ENCODE measurements at places on chromosomes 6 and 20.

- DNase-seq, result peak; percentile 84
These were observed 159.9 kb downstream of the OR2B2 start for GRCh38 chr6:27752038-27752885.

GRCh38 chr6:13447949-13448724 is 39.3 kb downstream of the GFOD1 start:
- no peak for DNase-seq

GRCh38 chr6:133555685-133556084 is 314.5 kb downstream of the EYA4 start:
- peak; percentile 49 for DNase-seq

- no peak for DNase-seq
These were observed 7.0 kb downstream of the UQCC1 start for GRCh38 chr20:35404614-35405259.

DNA sequence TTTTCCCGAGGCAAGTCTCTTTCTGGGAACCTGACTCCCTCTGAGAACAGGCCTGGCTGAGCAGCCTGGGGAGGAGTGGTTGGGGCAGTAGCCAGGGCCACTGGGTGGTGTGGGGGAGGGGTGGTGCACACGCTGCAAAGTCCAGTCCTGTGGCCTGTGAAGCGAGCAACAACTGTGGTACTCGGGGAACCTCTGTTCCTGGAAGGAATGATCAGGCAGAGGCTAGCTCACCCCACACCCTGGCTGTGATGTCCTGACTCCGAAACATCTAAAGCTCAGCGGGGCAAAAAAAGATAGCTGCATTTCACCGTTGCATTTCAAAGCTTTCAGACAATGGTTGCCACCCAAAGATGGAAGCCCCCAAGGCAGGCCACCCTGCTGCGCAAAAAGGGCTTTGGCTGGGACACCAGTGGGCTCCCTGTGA is 25.5 kb downstream of the PCK1 start:
- no peak for DNase-seq

- no peak for DNase-seq
These were observed 887 bp downstream of the SIGLEC1 start for GRCh38 chr20:3711484-3711941.

DNA sequence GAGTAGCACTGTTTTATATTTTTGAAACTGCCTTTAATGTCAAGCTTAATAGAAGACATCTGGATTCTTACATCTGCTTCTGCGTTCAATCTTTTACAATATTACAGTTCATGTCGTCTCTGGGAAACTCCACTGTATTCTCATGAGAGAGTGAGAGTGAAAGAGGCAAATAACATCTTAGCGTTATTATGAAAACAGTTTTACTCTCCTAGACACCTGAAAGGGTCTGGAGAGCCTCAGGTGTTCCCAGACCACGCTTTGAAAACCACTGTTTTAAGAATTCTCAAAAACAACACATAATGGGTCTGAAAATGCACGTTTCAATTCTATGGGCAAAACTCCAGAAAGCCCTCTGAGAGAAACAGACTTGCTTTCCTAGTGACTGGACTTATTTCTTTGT is 63.3 kb downstream of the ARHGAP18 start:
- no peak for DNase-seq

DNA sequence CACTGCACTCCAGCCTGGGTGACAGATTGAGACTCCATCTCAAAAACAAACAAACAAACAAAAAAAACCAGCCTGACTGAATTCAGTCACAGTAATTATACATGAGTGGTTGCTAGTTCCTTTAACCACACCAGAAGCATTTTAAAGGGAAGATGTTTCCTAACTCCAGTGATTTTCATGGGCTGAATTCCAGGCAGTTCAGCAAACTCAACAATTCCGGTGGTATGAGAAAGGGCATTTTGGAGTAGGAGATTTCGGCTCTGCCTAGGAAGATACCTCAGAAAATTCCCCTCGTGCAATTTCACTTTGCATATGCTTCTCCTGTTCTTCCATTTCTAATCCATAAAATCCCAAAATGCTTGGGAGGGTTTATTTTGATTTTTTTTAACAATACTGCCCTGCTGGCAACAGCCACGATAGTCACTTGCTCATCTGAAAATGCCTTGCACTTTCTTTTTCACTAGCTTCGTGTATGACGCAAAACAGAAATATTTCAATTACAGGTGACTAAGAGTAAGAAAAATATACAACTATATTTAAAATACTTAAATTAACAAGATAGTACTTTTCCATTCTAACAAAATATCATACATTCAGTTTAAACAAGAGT is 48.3 kb upstream of the IPCEF1 start:
- peak; percentile 38 for DNase-seq

DNA sequence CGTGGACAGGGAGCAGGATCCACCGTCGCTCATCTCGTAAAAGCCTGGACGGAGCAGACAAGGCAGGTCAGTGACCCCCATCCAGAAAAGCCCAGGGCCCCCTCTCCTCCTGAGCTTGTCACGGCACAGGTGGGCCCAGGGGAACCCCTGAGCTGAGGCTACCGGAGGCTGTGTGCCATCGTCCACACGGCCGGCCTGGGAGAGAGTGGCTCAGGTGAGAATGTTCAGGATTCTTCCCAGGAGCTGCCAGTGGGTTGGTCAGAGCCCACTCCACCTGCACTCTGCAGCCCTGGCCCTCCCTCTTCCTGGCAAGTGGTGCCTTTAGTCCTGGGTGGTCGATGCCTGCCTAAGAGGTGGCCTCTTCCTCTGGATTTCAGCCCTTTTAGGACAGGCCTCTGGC is 9.2 kb downstream of the DACT2 start:
- DNase-seq, result no peak

DNA sequence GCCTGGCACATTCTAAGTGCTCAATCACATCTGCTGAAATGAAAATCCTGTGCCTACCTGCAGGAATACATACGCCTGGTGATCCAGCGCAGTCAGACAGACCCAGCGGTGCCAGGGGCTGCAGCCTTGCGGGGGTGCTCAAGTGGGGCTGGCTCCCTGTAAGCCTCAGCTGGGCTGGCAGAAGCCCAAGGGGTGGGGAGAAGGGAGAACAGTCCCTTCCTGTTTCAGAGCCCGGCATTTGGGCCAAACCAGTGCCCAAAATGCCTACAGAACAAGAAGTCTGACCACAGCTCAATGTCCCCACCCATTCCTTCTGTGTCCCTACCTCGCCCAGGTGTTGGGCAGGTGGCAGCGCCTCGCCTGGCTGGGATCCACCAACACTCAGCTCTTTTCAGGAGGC is 22.6 kb downstream of the KCNK15 start:
- DNase-seq, result no peak

DNA sequence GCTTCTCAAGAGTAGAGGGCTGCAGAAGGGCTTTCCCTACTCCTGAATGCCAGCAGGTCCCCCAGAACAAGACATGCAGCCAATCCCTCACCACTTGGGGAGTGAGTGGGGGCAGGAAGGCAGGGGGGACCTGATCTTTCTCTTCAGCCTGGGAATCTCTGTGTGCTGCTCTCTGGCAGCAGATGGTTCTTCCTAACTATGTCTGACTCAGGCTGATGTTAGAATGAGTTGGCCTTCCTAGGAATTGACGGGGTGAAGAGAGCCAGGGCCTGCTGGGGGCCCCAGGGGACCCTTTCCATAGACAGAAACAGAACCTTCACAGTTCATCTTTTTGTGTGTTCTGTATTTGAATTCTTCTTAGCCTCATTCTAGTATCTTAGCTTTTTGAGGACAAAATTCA is 29.0 kb upstream of the TCP11 start:
- peak; percentile 81 for DNase-seq

- no peak for DNase-seq
These were observed 42.8 kb downstream of the MYO6 start for GRCh38 chr6:75791881-75792280.

- DNase-seq, result no peak
These were observed 54.8 kb downstream of the CTCFL start for GRCh38 chr20:57470212-57470522.

- DNase-seq, result no peak
These were observed 465.9 kb downstream of the KIF16B start for GRCh38 chr20:16107172-16107870.

- no peak for DNase-seq
These were observed 27.3 kb downstream of the COL21A1 start for GRCh38 chr6:56220078-56220477.

GRCh38 chr20:7505152-7505834 is 435.0 kb downstream of the HAO1 start:
- no peak for DNase-seq

DNA sequence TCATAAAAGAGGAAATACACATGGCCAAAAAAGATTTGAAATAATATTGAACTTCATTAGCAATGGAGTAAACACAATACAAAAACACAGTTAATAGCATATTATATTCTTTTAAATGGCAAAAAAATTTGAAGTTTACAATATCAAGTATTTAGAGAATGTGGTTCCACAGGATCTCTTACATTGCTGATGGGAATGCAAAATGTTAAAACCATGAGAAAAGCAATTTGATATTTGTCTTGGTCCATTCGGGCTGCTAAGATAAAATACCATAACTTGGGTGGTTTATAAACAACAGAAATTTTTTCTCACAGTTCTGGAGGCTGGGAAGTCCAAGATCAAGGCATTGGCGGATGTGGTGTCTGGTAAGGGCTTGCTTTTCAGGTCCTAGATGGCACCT is 154.0 kb upstream of the PLN start:
- no peak for DNase-seq

DNA sequence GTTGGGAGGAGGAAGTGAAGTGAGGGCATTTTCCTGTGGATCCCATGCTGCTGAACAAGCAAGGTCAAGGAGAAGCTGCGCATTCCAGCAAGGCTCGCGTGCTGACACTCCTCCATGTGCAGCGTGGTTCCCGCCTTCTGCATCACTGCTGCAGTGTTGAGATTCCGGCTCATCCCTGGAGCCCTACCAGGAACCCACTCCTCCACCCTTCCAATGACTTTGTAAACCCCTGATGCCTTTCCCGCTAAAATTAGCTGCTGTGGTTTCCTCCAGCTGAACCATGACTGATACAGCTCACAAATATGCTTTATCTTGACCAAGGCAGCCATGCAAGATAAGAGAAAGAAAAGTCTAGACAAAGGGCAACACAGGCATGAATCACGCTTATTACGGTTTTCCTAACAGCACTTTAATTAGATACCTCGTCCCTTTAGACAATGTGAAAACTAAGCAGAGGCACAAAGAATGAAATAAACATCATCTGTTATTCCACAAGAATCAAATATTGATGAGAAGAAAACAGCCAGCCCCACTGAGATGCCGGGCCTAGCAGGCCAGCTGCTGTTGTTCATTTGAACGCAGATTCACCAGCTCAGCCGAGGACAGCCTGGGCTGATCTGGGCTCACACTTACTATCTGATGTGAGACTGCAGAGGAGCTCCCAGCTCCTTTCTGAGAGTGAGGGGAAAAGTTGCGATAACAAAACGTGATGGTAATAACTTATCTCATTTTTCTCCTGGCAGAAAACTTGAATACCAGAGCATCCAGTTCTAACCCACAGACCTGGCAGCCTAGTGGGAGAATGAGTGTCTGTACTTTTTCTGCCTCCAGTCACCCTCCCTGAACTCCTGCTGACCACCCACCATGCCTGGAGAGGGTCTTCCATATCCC is 14.2 kb upstream of the BNIP5 start:
- peak; percentile 93 for DNase-seq

GRCh38 chr6:10111975-10112374 is 302.9 kb downstream of the TFAP2A start:
- DNase-seq, result no peak

DNA sequence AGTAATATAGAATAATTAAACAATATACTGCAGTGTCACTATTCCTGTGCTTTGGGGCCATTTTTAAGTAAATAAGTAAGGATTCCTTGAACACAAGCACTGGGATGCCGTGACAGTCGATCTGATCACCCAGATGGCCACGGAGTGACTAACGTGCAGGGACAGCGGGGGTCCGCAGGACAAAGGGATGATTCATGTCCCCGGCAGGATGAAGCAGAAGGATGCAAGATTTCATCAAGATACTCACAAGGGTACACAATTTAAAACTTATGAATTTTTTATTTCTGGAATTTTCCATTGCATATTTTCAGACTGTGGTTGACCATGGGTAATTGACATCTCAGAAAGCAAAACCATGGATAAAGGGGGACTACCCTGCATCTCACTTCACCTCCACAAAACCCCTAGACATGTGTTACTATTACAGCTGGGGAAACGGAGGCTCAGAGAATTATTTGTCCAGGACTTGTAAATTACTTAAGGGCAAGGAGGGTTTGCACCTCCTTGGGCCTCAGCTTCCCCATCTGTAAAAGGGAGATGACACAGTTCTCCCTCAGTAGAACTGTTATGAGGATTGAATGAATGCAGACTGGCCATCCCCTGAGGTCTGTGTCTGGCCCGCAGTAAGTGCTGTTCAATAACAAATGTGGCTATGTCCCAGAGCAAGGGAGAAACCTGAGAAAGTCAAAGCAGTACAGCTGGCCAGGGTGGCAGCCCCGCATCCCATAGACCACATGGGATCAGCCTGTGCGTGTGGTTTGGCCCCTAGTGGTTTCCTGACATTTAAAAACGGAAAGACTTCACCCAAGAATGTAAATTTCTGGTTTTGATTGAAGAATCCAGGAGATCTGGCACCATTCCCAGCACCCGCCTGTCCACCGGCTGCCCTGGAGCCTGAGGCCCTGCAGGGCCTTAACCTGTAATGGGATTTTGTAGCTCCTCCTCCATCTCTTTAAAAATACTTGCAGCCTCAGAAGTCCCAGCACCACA is 235.5 kb downstream of the BMP7 start:
- DNase-seq, result peak; percentile 96

DNA sequence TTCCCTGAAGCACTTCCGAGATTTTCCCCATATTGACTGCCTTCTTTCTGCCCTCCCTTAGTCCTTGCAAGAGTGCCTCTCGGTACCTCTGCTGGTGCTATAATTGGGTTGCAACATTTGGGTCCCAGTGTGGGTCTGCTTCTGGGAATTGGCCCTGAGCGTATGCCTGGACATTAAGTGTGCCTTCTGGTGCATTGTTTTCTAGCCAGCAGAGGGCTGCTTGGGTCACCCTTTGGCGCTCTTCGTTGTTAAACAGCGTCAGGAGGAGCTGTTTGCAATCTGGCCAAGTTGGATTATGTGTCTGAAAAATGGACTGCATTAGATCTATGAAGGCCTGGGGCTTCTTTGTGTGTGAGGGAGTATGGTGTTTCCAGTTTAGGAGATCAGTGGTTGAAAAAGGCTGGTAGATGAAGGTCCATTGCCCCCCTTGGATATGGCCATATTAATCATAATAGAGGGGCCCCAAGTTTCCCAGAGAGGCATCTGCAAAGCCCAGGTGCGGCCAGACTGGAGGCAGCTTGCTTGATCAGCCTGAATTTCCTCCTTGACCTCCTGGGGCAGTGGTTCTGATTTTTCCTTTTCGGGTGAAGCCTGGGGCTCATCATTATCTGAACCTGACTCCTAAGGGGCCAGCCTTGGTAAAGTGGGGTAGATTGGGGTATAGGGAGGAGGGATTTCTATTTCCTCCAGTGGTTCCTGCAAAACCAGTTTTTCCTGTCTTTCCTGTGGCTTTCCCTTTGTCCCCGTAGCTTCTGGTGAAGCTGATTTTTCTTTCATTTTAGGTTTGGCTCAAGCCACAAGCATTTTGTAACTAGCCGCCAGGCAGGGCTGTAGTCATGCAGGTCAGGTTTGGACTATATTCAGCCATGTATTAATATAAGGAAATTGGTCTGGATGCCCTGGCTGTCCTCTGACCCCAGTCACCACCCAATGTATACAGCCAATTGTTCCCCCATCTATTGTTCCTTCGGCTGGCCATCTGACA is 85.4 kb upstream of the GPR6 start:
- DNase-seq, result no peak
